Muscle of arm (tissue), 14 donors: ENCODE measurements at places on chromosomes 11 and 22.

- no peak for DNase-seq
Observed at GRCh38 chr11:106706355-106706754, 311.9 kb downstream of the GUCY1A2 start.

DNA sequence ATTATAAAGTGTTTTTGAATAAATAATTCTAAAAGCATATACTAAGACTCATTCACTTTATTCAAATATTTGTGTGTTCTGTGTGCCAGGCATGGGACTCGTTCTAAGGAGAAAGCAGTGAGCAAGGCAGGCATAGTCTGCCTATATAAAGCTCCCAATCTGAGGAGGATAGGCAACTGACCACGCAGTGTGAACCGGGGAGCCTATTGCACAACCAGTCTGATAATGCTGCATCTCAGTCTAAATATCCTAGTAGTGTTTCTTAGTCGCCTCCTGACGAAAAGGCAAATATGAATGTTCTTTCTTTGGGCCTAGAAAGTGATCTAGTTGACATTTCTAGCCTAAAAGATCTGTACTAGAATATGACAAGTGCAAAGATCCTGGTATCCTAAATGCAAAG lies 98.3 kb downstream of the C11orf65 start:
- DNase-seq: no peak

DNA sequence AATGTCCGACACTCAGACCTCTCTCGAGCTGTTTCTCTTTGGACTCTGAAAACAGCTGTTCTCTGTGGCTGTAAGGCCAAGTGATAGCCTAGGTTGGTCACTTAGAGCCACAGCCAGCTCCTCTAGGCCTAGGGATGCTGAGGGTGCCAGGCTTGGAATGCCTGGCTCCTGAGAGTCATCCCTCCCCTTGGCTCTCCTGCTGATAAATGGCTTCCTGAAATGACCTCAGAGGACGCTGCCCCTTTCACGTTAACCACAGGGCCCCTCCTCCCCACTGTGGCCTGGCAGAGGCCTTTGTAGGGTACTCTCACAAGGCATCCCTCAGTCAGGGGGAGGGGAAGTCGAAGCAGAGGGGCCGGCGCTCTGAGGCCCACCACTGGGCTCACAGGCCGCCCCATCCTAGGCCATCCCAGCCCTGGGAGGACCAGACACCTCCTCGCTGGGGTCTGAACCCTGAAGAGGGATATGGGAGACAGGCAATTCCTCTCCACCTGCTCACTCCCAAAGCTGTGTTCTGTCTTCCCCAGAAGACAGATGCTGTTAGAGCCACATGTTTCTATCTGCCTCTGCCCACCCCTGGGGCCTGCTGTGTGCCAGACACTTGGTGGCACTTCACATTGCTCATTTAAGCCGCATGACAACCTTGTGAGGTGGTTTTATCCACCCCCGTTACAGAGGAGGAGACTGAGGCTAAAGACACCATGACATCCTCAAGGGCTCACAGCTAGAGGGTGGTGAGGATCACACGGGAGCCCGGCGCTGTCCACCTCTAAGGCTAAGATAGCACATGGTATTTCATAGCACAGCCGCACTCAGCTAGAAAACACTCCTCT lies 50.9 kb downstream of the ARFGAP3 start:
- no peak for DNase-seq

GRCh38 chr11:60164550-60165075 lies 18.3 kb downstream of the MS4A6A start:
- DNase-seq: no peak

DNA sequence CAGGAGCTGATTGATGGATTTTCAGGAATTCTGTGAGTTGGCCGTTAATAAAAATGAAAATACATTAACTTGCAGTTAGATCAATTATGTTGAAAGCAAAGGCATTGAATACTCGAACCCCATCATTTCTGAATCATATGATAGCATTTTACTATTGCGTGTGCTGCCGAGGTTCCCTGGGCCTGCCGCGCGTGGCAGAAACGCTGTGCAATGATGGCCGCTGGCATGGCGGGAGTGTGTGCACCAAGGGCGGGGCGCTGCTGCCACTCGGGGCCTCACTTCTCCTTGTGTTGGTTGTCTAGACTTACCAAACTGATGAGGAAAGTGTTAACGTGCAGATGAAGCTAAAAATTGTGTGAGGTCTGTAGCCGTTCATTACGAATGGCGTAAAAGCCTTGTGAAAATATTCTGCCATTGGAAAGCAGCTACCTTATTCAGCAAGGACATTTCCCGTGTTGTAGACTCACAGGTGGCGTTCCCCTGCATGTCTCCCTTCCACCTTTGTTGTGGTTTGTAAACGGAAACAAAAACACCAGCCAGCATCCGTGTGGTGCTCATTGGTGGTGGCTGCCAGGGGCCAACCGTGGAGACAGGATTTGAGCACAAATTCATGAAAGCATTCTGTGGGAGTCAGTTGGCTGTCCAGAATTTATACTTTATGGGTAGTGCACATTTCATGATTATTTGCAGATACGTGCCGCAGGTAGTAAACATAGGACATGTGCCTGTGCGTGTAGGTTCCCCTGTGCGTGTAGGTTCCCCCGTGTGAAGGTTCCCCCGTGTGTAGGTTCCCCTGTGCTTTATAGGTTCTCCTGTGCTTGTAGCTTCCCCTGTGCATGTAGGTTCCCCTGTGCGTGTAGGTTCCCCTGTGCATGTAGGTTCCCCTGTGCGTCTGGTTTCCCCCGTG lies 5.9 kb upstream of the GRAMD4 start:
- DNase-seq: no peak

- DNase-seq: no peak
Observed at GRCh38 chr11:133548641-133549040, 16.3 kb upstream of the OPCML start.

DNA sequence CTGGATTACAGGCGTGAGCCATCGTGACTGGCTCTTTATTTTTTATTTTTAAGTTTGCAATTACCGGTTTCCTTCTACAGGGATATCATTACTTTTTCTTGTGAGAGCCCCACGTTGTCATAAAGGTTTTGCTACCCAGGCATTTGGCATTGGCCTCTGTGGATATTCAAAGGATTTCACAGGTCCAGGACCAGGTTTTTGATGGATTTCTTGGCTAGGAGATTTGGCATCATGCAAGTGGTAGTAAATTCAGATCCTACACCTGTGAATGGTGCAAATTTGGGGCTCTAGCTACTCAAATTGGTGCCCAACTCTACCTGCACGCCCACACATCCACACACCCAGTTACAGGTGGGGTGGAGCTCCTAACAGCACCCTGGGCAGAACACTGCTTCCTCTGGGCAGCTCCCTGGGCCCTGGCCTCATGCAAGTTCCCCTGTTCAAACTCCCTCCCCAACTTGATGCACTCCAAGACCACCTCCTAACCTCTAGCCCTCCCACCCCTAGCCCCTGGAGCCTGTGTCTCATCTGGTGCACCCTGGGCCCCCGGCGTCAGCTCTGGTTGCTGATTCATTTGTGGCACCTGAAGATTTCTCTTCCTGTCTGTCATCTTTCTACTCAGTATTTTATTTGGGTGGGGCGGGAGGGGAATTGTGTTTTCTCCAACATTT lies 9.3 kb upstream of the MRGPRD start:
- no peak for DNase-seq

DNA sequence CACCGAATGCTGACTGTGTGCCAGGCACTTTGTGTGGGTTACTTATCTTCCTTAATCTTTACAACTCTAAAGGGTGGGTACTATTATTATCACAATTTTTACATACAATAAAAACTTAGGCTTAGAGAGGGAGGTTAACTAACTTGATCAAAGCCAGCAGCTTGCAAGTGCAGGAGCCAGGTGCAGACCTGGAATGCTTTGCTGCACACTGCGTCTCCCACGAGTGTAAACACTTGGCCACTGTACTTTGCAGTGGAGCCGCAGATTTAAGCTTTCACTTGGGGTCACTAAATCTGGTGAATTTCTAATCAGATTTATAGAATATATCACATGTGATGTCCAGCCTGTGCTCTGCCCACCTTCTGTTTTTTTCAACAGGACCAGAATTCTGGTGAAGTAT lies 36.7 kb downstream of the AMOTL1 start:
- no peak for DNase-seq

DNA sequence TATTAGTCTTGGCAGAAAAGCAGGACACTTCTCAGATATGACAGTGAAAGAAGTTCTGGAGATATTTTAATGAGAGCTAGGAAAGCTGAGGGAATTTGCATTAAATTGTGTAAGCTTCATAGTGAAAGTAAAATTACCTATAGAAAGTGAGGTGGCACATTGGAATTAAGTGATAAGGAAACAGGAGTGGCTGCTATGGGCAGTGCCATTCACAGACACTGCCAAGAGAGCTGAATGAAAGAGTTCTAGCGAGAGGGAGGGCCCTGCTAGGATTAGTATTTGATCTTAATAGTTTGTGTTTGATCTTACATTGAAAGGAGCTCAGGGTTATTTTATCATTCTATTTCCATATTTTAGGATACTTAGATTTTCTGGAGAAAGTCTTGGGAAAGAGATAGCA lies 351.9 kb downstream of the DDX10 start:
- DNase-seq: no peak

- DNase-seq: no peak
Observed at GRCh38 chr22:41596776-41597634, 7.4 kb upstream of the PMM1 start.

DNA sequence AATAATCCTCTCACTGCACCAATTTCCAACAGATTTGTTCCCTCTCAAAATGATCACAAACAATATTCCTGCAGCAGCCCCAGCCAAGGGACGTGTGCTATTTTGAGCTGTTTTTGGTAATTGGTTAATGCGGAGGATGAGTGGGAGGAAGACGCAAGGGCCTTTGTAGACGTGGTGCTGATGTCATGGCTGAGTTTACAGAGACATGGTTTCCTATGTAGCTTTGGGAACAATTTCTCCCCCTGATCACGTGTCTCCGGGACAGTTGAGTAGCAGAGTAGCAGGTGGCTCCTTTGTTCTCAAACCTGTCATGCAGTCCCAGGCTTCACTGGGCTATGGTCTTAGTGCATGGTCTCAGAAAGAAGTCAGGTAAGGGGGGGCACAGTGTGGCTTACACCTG lies 183.2 kb upstream of the NECTIN1 start:
- DNase-seq: no peak
